Femur (tissue), 1 donor: ENCODE measurements at places on chromosomes 2 and 18.
A peak's percentile ranks its signal among the peaks of the same experiment; 100 is the strongest.

DNA sequence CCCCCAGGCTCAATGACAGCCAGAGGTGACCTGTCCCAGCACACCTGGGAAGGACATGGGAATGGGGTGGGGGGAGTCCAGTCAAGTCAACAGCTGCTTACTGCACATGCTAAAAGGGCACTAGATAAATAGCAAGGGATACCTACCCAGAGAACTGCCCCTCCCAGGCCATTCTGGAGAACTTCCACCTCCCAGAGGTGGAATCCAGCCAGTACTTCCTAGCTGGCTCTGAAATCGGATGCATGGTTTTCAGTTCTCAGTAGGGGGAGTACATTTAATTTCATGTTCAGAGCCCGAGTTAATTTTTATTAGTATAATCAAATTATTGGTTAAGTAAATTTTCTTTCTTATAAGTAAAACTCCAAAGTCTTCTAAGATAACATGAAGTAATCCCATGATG, 28.9 kb upstream of the ITGA6 start:
- DNase-seq = peak; percentile 37

DNA sequence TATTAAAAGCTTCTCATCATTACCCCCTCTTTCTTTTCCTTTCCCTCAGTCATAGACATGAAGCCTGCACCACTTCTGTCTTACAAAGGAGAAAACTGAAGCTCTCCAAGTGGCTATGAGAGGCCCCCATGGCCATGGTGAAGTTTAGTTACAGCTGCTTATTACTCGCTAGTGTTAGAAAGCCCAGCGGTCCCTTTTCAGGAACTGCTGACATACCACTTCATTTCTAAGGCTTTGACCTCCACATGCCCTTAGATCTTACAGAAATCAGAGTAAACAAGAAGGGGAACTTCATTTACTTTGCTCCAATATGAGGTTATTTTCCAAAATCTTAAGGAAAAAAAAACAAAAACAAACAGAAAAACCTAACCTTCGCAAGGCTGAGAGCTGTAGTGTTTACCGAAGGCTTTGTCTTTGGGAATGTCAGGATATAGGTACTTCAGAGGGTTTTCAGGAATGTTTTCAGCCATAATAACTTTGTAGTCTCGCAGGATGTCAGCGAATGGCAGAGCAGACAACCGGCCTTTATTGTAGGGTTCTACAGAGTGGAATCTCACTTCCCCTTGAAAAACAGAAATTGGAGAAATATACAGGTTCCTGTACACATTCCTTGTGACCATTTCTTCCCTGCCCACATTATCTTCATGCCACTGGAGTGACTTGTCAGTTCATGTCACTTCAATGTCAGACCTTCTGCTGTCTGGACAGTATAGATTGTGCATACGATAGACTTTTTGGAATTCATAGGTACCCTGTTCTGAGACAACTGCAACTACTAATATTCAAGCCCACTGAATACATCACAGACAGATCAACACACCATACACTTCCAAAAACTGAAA, 18.8 kb upstream of the STAT1 start:
- no peak for DNase-seq

GRCh38 chr2:23545811-23546210, 160.8 kb downstream of the KLHL29 start:
- DNase-seq = no peak

DNA sequence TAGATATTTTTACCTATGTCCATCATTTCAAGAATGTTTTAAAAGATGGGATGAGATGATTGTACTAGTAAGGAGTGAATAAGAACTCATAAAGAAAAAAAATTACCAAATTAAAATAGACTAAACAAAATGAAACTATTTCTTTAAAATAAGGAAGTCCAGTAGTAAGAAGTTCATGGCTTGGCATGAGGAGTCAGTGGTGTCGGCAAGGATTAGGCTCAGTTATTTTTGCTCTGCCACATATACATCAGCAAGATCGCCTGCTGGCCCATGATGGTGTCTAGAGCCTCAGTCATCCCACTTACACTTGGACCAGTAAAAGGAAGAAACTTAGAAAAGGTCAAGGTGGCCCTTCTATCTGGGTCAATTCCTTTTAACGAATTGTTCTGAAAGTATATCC, 300.9 kb upstream of the SLC8A1 start:
- DNase-seq = no peak
